ENCODE measurements at places on chromosomes 4 and X.

DNA sequence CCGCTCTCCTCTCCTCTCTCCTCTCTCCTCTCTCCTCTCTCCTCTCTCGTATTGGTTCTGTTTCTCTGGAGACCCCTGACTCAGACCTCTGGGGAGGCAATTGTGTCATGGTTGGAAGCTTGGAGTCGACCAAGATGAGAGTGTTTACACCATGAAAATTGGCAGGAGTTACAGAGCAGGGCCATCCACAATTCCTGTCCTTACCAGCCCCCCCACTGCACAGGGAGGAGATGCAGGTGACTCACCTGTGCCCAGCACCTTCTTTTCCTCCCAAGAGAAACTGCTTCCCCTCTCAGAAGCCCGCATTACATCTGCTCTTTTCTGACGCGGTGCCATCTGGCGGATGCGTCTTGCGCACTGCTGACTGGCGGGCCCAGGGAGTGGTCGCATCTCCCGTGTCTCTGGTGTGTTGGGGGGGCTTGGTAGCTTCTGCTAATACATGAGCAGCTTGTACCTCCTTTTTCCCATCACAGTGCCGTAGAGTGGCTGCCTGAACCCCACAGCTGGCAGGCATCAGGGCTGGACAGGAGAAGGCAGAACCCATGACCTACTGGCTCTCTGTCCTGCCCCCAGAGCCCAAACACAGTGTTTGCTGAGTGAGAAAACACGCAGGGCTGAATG is 31.4 kb upstream of the GPR78 start:
- H3K27ac ChIP-seq: no peak overlapping the region
- no peaks in the 10 kb centered on the region for H3K27me3 ChIP-seq
- H3K36me3 ChIP-seq: no peaks in the 10 kb centered on the region

DNA sequence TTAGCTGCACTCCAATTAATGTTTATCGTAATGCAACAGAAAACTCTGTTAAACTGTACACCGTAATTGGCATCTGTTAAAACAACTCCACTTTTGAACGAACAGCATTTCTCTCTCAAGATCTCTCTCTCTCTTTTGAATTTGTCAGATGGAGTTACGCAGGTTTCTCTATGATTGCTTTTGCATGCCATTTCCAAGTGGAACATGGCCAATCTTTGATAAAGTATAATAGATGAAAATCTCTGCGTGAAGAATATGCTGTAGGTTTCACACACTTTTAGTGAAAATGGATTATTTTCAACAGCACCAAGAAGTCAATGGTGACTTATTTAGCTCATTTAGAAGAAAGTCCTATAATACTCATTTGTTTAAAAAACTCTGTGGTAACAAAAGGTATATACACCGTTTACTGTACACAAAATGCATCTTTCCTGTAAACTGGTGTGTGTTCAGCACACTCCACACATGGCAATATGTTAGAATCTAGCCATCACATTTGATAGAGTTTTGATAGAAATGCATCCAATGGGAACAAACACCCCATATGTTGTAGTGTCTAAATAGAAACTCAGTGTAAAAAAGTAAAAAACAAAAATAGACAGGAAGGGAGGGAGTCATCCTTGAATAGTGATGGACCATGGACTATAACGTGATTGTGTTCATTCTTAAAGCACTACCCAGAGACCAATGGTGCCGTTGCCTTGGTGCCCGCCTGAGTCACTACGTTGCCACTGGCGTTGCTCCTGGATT is 5.8 kb upstream of the FGFBP2 start:
- no peak overlapping the region for H3K4me3 ChIP-seq
- no peaks in the 10 kb centered on the region for H3K27me3 ChIP-seq
- H3K4me1 ChIP-seq: no peaks in the 10 kb centered on the region
- DNase-seq: no peak
- H3K36me3 ChIP-seq: no peaks in the 10 kb centered on the region

- no peaks in the 10 kb centered on the region for H3K36me3 ChIP-seq
- no peaks in the 10 kb centered on the region for H3K27me3 ChIP-seq
- no peak for DNase-seq
- no peaks in the 10 kb centered on the region for H3K4me1 ChIP-seq
- H3K27ac ChIP-seq: no peak overlapping the region
Measured at GRCh38 chr4:140857111-140857510, 100.9 kb upstream of the TBC1D9 start.

GRCh38 chrX:96314985-96315384 is 369.7 kb upstream of the DIAPH2 start:
- H3K4me3 ChIP-seq: no peak overlapping the region
- no peaks in the 10 kb centered on the region for H3K4me1 ChIP-seq
- no peak overlapping the region for H3K27ac ChIP-seq
- no peak for DNase-seq
- no peaks in the 10 kb centered on the region for H3K27me3 ChIP-seq

GRCh38 chrX:153063315-153063714 is 7.0 kb downstream of the PNMA3 start:
- H3K36me3 ChIP-seq: no peaks in the 10 kb centered on the region
- DNase-seq: no peak
- no peaks in the 10 kb centered on the region for H3K27me3 ChIP-seq
- H3K27ac ChIP-seq: no peak overlapping the region
- H3K4me1 ChIP-seq: no peaks in the 10 kb centered on the region

- H3K27me3 ChIP-seq: no peaks in the 10 kb centered on the region
- no peak overlapping the region for H3K4me3 ChIP-seq
- DNase-seq: no peak
- no peaks in the 10 kb centered on the region for H3K36me3 ChIP-seq
- H3K4me1 ChIP-seq: no peaks in the 10 kb centered on the region
Measured at GRCh38 chr4:16264798-16265197, 38.5 kb upstream of the TAPT1 start.

DNA sequence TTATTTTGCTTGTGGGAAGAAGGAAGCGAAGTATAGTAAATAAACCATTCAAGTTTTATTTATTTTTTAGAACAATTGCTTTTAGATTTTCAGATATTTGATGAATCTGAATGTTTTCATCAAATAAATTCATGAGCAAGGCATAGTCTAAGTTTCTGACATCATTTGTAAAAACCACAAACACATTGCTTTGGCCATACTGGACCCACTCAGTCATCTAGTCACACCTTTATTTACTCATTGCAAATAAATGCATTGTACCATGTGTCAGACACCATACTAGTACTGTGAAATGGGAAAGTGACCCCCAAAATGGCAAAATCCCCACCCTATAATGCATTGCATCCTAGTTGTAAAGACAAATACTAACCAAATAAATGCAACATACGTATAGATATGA is 449.1 kb upstream of the SMIM31 start:
- no peaks in the 10 kb centered on the region for H3K36me3 ChIP-seq
- H3K4me1 ChIP-seq: no peaks in the 10 kb centered on the region
- H3K27ac ChIP-seq: no peak overlapping the region
- no peaks in the 10 kb centered on the region for H3K27me3 ChIP-seq
- H3K4me3 ChIP-seq: no peak overlapping the region

DNA sequence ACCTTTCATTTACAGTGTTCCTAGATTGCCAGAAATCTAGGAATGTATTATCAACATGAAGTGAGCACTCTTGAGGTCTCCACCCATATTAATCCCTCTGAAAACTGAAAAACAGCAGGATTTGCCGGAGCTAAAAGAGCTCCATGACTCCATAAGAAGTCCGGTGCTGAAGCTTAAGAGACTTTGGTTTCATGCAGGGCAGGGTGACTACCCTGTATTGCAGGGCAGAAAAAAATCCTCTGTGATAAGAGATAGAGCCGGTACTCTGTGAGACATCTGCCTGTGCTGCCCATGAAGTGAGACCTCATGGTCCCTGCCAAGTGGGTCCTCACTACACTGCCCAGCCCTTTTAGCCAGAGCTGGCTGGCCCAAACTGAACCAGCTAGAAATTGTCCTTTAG is 127.2 kb upstream of the NPY2R start:
- no peak overlapping the region for H3K27ac ChIP-seq
- no peaks in the 10 kb centered on the region for H3K27me3 ChIP-seq
- H3K4me1 ChIP-seq: no peaks in the 10 kb centered on the region
- H3K4me3 ChIP-seq: no peak overlapping the region
- H3K36me3 ChIP-seq: no peaks in the 10 kb centered on the region

DNA sequence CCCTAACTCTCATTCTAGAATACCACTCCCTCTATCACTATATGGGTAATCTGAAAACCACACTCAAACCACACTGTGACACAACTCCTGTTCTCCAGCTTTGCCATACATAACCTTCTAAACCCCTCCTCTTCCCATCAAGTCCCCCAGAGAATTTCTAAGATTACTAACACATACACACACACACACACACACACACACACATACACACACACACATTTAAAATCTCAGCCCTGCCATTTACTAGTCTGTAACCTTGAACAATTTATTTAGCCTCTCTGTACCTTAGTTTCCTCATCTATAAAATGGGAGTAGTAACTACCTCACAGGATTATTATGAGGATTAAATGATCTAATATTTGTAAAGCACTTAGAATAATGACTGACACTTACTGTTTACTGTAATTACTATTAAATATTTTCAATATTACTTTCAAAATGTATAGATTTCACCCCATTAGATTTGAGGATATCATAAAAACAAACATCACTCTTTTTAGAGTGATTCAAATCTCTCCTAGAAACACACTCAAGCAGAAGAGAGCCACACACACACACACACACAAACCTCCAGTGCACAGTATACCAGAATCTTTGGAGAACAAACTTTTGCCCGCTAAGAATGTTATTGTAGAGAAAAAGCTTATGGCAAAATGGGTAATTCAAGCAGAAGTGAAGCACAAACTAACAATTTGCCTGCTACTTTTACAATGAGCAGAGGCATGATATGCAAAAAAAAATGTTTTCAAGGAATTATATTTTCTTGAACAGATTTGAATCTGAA is 3.8 kb downstream of the ANKRD50 start:
- no peaks in the 10 kb centered on the region for H3K36me3 ChIP-seq
- no peaks in the 10 kb centered on the region for H3K27me3 ChIP-seq

DNA sequence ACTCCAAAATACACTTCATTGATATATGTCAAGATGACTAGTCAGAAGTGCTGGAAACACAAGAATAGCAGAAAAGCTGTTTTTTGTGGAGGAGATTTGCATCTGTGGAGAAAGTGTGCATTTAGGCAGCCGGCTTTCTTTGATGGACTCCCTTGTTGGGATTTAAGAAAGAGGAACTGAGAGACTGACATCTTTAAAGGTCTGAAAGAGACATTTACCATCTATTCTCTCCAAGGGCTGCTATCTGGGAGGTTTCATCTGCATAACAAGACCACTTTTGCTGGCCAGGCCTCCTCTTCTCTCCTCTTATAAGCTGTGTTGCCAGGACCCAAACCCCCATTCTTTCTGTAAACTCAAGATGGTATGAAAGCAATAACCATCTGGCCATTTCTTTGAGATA is 1065.0 kb downstream of the NLGN4X start:
- H3K4me3 ChIP-seq: no peak overlapping the region
- no peaks in the 10 kb centered on the region for H3K36me3 ChIP-seq
- H3K4me1 ChIP-seq: no peaks in the 10 kb centered on the region
